ENCODE measurements at places on chromosomes 11 and 22.

GRCh38 chr11:72758690-72759389 is 6.6 kb upstream of the ARAP1 start:
- no peak for DNase-seq

DNA sequence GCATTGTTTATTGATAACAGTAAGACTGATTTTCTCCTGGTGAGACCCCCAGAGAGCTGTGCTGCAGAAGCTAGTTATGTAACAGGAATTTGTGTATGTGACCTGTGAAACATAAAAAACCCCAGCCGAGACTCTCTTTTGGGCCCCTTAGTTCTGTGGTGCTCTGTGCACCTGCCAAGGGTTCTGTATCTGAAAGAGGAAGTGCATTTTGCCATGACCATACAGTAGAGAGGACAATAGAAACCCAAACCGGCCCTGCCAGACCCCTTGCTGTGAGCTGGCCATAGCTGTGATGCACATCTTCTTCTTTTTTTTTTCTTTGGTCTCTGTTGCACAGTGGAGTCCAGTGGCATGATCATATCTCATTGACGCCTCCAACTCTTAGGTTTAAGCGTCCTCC is 31.4 kb upstream of the APOL5 start:
- no peak for DNase-seq

GRCh38 chr11:133343951-133344350 is 188.3 kb downstream of the OPCML start:
- DNase-seq: no peak

- no peak for DNase-seq
These were observed 37.1 kb upstream of the CARS1 start for GRCh38 chr11:3094223-3094824.

- no peak for DNase-seq
These were observed 20.5 kb downstream of the PAX6 start for GRCh38 chr11:31790649-31791048.
